RPMI8226 (cell line): ENCODE measurements at places on chromosomes 5 and 9.

- peak; percentile 95 for DNase-seq
Measured at GRCh38 chr5:139670369-139671095, 22.4 kb downstream of the CXXC5 start.

DNA sequence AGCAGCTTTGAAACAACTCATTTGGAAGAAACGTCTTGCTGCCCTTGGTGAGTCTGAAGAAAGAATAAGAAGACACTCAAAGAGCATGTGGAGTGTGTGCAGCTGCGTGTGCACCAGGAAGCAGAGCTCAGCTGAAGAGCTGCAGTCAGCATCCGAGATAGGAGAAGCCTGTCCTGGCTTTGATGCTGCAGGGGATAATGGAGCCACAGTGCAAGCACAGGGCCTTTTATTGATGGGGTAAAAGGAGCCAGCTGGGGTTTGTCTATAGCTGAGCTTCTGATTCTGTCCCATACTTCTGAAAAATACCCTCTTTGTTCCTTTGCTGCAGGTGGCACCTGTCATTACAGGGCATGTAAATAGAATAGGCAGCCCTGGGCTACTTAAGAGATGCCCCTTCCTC is 375.7 kb upstream of the ZNF462 start:
- DNase-seq, result no peak

DNA sequence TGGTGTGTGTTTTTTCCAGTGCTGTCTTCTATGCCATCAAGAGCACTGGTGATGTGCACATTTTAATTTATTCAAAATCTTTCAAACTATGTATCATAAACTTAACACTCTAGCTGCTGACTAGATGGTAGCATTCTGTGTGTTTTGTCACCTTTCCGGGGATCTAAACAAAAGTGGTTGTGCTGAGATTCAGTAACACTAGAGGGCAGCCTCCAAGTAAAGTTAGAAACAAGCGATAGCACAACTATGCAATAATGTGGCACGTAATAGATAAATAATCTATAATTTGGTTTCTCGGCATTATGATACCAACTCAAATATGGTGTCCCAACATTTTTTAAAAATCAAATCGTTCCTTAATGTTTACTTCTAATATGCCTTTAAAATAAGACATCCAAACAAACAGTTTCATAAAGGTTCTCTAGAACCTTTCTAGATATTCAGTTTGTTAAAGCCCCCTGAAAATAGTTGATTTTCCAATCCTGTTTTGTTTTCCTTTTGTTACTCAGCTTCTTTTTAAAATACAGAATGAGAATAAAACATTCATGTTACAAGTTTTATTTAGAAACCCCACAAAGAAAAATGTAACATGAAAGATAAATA is 16.9 kb downstream of the SEMA6A start:
- peak; percentile 28 for DNase-seq

GRCh38 chr5:1053391-1054017 is 44.9 kb downstream of the NKD2 start:
- DNase-seq, result no peak
